ENCODE measurements at places on chromosomes 3 and 15. TPM values are rescaled to one million over a fixed set of nuclear protein-coding genes. Genes with fewer than 3 reads are reported as not detected.

Gene SLC28A1
- not detected for total RNA-seq

Gene IVD
- 79.9 TPM for total RNA-seq

Gene ARHGAP11A
- 158 TPM for total RNA-seq

Gene PPIP5K1
- 48.3 TPM for total RNA-seq

Gene MINAR1
- 0.71 TPM for total RNA-seq

Gene CAMKV
- total RNA-seq: not detected
